ENCODE measurements at places on chromosomes 3 and 15.

DNA sequence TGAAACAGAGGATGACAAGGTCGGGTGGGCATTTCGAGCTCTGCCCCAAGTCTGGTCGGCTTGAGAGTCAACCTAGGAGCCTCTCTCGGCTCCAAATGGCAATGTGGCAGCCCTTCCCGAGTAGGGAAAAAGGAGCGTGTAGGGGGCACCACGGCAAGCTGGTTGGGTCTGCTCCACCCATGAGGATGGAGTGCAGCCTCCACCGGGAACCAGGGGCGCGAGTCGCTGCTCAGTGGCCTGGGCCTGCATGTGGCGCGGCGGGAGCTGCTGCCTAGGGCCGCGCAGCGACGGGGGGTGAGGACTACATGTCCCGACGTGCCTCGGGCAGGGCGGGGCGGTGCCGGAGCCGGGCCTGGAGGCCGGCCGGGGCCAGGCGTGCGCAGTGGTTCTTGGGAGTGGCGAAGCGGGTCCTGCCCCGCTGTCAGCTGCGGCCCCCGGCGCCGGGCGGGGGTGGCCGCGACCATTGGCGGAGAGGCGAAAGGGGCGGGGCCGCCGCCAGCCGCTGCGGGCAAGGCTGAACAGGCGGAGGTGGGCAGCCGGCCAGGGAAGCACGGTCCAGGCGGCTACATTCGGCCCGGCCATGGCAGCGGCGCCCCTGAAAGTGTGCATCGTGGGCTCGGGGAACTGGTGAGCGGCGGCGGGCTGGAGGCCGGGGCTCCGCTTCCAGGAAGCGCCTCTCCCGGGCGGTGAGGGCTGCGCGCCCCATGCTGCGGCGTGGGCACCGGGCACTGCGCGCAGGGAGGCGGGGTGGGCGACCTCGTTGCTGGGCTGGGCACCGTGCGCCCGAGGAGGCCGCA is at the start of gene GPD1L:
GPD1L (plus strand) TSS at position 489 of the 797 bp plus-strand sequence; CDS start at position 581, 92 bp downstream.
- DNase-seq: peak; percentile 89

- no peak for DNase-seq
Observed at GRCh38 chr3:171792531-171792930, 17.8 kb downstream of the PLD1 start.

DNA sequence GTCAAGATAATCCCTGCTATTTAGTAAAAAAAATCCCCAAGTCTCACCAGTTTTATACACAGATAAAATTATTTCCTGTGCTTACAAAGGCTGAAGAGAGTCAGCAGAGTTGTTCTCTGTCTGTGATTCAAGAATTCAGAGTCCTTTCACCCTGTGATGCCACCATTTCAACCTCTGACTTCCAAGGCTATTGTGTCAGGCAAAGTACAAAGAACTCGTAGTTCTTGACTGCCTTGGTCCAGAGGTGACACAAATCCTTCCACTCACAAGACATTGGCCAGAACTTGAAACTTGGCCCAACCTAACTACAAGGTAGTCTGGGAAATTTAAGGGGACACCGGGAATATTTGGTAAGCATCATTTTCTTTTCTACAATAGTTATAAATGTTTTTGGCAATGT is 34.9 kb upstream of the CMC1 start:
- DNase-seq: no peak

DNA sequence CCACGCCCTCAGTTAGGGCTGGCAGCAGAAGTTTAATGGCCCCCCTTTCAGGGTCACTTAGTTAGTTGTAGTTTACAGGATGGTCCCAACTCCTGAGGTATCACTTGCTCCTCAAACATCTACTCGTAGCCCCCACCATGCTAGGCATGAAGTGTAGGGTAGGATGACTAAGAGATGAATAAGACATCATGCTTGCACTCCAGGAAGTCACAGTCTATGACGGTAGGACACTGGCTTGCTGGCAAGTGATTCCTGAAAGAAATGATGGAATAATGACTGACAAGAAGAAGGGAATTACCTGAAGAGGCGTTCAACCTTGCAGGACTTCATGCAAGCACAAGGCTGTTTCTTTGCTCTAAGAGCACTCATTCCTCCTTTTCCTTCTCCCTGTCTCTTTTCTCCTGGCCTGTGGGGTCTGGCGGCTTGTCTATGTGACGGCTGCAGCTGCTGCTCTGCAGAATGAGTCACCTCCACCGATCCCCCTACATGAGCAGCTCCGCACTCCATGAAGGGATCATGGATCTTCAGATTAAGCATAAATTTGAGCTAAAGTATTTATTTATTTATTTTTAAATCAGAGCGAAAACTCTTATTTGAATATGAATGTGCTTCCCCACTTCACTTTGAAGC is 82.9 kb upstream of the BOC start:
- no peak for DNase-seq

DNA sequence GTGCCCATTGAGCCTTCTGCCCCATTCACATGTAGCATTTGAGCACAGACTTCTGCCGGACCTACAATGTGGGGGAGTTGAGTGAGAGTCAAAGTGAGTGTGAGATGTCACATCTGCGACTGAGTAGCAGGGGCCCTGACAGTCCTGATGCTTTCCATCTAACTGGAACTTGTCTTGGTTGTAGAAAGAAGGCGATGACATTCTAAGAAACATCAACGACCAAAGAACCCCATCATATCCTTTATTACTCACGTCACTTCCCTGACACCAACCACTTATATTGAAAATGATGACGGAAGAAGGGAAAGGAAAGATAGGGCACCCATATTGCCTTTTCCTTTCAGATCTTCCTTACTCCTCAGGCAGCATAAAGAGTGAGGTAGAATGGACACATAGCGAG is 30.5 kb downstream of the SMAD3 start:
- no peak for DNase-seq

Data from CD8-positive, alpha-beta memory T cell (primary cell).